Left kidney (tissue), 8 donors: ENCODE measurements at places on chromosomes 4 and X.

GRCh38 chr4:142150483-142150882 is 514.1 kb downstream of the IL15 start:
- DNase-seq = no peak

DNA sequence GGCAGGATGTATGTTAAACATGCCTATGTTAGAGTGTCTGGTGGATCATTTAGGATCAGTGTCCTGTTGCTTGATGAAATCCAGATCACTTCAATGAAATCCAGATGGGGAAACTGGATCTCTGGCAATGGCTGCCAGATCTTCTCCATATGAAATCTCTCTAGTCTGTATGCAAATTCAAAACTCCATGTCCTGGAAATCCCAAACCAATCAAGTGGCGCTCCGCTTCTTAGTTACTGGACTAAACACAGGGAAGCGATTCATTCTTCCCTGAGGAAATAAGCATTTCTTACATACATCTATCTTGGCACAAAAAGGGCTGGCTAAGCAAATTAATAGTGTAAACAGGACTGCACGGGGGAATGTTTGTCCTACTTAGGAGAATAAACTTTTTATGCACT is 94.9 kb downstream of the HDAC8 start:
- DNase-seq = no peak

DNA sequence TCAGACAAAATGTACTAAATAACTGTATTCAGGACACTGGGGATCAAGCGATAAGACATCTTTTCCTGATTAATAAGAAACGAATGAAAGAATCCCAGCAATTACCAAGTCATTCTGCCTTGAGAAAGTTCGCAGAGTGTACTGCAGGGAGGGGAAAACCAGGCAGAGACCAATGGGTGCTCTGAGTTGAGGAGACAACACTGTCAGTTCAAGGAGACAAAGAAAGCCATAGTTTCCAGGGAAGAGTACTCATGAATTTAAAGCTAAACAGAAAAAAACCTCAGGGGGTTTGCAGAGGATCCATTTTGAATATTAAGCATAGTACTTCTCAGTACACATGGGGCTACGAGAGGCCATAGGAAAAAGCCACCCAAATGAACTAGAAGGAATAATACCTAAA is 573.0 kb downstream of the KCTD8 start:
- DNase-seq = no peak

DNA sequence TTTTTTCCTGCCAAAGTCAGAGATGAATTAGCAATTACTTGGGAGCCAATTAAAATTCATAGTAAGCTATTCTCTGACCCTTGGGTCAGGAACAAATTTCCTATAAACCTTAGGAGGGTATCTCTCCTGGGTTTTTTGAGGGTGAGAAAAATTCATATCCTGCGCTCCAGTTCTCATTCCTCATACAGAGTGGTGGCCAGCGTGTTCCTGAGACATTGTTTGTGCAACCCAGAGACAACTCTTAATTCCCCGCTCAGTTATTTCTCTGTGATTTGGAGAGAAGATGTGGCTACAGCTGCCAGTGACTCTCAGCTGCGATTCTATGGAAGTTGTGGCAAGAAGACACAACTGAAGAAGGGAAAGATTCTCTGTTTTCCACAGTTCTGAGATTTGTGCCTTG is 37.9 kb upstream of the CBR4 start:
- no peak for DNase-seq

- DNase-seq = no peak
These were observed 15.5 kb downstream of the SPRY1 start for GRCh38 chr4:123412091-123412505.
